ENCODE measurements at places on chromosomes 7 and 10.

DNA sequence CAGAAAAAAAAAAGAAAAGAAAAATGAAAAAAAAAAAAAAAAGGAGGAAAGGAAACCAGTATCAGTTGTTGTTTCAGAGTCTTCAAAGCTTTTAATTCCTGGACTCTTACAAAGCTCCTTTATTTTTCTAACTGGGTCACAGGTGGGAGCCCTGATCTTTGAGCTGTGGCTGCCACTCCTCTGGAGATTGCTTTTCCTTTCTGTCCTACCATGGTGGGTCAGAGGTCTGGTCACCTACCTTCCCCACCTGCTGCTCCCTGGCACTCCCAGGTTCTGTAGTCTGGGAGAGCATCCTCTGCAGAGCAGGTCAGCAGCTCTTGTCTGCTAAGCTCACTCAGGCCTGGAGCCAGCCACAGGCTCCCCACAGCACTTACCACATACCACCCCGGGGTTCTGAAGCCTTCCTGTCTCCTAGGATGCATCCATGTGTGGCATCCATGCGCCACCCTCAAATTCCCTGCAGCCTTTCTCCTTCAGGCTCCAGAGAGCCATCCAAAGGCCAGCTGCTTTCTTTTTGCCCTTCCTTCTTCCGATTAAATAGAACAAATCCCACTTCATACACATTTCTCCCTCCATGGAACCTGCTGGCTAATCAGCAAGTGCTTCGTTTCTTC lies 73.2 kb upstream of the TPK1 start:
- DNase-seq = no peak

- no peak for DNase-seq
Observed at GRCh38 chr7:135514856-135515255, 5.0 kb upstream of the CNOT4 start.

DNA sequence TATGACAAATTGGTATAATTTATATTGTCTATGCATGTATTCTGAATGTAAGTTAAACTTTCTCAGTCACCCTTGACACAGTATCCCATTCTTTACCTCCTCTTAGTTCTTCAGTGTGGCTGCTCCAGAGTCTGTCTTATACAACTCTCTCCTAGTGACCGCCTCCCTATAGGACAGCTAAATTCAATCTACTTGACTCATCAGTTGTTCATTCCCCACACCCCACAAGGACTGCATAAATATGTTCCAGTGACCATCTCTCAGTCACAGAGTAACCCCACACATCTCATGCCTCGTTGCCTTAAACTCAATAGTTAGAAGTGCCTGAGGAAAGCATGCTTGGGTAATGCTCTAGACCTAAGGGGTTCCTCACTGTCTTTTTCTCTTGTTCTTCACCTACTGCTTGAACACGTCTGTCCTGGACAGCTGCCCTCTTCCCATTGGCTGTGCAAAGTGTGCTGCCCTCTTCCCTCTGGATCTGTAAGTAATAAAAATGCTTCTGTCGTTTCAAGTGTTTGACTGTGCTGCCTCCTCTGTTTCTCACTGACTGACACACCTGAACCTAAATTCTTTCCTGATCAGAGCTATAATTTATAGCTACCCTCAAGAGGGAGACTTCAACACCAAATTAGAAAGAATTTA lies 494.6 kb upstream of the GRM3 start:
- DNase-seq = no peak

DNA sequence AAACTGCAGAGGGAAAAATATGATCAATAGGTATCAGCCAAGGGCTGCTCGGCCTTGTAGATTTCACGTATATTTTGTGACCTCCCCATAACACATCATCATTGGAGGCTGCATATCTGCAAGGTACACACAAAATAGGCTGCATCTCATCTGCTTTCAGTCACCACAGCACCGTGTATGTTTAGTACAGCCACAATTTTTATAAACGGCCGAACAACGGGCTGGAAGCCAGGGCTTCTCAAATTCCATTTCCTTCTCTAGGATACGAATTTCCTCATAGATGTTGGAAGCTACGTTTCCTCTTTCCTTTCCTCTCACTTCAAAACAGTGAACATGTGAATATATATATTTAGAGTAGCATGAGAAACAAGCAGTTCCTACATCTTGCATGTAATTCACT lies 20.2 kb upstream of the FOXK1 start:
- DNase-seq = no peak

DNA sequence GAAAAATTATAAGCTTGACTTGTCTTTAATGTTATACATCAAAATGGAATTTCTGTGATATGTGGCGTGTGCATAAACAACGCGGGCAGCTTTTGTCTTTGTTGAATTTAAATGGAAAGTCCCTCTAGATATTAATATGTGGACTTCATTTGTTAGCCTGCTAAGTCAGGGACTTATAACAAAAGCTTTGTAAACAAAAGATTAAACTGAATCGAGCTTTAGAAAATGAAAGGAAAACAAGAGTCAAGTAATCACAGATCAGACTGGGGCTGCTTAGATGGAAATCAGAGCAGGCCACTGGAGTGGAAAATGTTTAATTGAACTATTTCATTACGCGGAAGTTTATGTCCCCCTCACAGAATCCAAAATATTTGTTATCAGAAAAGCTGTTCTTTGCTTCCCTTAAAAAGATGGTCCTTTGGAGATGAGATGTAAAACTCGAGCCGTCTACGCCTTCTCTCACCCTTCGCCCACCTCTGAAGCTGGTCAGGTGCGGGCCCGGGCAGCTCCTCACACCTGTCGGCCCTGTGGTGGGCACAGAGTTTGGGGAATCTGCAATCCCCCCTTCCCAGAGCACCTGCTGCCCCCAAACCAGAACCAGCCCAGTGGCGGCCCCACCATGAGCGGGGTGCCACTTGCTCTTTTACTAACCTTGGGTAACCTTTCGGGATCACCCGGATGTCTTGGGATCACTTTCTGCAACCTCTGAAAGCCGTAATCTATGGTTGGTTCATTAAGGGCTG lies 116.2 kb downstream of the EBF3 start:
- no peak for DNase-seq

DNA sequence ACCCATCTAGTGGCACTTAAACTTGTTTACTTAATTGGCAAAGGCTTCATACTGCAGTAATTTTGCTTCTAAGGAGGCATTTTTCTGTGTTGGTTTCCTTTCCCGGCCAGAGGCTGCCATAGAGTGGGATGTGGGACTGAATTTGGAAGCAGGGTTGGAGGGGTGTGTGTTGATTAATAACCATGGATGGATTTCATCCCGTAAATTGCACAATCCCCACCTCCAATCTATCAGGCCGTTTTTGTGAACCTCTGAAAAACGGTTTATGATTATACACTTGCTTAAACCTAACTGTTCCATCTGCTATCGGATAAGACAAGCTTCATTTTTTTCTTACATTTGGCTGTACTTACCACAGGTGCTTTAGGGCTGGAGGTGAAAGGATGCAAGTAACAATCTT lies 1.3 kb downstream of the TMEM60 start:
- no peak for DNase-seq

GRCh38 chr10:112404617-112405016 lies 30.7 kb downstream of the ACSL5 start:
- no peak for DNase-seq
